Common myeloid progenitor, CD34-positive (primary cell): ENCODE measurements at places on chromosomes 2 and 18.

DNA sequence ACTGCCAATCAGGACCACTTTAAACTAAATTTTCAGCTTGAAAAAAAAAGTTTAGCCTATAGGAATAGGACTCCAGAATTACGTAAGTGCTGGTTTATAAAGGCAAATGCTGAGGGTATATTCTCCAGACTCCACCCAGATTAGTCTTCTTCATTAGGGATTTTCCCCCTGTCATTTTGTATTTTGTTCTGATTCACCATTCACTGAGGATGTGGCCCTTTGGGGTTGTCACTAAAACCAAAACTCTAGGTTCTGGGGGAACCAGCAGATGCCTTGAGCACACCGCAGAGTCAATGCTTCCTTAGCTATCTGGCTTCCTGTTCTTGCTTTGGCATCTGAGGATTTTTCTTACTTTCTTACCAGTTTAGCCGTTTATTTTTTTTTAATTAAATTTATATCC lies 10.5 kb downstream of the SCYGR4 start:
- no peak for DNase-seq

GRCh38 chr2:86330001-86330400 lies 7.4 kb downstream of the REEP1 start:
- no peak for DNase-seq

DNA sequence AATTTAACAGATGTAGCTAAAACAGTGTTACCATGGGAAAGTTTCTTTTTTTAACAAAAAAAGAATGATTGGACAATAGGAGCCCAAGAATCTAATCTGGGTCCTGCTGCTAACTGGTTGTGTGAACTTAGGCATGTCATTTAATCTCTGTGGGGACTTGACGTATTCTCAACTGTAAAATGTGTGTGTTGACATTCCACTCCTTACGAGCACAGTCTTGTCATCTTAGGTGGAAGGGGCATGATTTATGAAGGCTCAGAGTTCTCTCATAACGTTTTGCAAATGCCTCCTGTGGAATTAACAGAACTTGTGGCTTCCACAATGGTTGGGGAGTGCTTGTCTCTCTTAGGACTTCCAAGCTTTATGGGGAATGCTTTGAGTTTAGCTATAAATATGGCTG lies 125.9 kb upstream of the SATB2 start:
- DNase-seq, result no peak

- no peak for DNase-seq
Observed at GRCh38 chr2:147904051-147904450, 59.2 kb downstream of the ACVR2A start.

DNA sequence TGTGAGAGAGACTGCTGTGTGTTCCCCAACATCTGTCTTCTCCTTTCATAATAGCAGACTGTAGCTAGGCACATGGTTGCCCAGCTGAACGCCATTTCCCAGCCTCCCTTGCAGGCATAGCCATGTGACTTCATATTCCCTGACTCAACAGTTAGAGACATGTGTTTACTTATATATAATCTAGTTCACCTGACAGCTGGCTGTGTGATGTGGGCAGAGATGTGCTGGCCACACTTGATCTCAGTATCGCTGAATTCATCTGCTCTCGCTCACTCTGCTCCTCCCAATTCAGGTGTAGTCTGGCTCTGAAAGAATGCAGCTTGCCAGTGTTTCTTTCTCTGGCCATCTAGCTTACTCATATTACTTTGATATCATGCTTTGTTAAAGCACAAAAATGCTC lies 52.3 kb upstream of the SEC11C start:
- DNase-seq, result no peak

GRCh38 chr18:23945416-23946079 lies 69.0 kb upstream of the TTC39C start:
- DNase-seq, result no peak

- DNase-seq, result no peak
Observed at GRCh38 chr2:52269696-52270485, 1238.0 kb upstream of the NRXN1 start.

DNA sequence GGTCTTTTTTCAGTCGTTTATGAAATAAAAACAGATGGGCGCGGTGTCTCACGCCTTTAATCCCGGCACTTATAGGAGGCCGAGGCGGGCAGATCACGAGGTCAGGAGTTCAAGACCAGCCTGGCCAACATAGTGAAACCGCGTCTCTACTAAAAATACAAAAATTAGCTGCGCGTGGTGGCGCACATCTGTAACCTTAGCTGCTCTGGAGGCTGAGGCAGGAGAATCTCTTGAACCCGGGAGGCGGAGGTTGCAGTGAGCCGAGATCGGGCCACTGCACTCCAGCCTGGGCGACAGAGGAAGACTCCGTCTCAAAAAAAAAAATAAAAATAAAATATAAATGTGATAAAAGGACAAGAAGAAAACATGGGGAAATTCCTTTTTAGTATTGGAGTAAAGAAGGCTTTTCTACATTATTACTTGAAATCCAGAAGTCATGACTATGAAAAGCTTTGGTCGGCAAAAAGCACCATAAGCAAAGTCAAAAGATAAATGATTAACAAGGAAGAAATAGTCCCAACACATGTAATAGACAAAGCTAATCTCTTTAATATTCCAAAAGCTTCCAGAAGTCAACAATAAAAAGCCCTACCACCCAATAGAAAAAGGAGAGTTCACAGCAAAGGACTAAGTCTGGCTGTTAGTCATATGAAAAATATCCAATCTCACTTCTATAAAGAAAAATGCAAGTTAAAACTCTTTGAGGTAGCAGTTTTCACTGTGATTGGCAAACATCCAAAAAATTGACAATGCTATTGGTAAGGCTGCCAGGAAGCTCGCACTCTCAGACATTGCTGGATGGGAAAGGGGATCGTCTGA lies 1.4 kb upstream of the FAM168B start:
- DNase-seq, result no peak

DNA sequence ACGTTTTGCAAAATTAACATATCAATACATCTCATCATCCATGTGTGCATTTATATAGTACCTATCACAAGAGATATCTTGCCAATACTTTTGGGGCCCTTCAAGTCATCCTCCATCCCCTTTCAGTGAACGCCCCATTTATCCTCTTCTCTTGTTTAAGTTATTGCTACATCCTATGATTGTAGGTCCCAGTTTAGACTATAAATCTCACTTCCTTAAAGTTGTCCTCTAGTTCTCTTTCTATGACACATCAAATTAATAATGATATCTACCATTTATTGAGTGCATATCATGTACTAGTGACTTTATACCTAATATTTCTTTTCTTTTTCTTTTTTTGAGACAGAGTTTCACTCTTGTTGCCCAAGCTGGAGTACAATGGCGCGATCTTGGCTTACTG lies 28.8 kb upstream of the FBXO11 start:
- no peak for DNase-seq
